ENCODE measurements at places on chromosomes 16 and 17.

DNA sequence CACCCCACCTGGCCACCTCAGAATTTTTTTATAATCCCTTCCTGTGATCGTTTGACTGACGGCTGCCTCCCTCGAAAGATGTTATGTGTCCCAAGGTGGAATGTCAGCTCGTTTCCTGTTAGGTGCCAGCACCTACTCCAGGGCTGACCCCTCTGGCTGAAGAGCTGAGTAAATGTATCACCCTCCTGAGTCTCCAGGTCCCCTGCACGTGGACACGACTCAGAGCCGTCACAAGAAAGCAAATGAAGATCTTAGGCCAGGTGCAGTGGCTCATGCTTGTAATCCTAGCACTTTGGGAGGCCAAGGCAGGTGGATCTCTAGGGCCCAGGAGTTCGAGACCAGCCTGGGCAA lies 273.2 kb downstream of the C16orf95 start:
- no peak for DNase-seq

DNA sequence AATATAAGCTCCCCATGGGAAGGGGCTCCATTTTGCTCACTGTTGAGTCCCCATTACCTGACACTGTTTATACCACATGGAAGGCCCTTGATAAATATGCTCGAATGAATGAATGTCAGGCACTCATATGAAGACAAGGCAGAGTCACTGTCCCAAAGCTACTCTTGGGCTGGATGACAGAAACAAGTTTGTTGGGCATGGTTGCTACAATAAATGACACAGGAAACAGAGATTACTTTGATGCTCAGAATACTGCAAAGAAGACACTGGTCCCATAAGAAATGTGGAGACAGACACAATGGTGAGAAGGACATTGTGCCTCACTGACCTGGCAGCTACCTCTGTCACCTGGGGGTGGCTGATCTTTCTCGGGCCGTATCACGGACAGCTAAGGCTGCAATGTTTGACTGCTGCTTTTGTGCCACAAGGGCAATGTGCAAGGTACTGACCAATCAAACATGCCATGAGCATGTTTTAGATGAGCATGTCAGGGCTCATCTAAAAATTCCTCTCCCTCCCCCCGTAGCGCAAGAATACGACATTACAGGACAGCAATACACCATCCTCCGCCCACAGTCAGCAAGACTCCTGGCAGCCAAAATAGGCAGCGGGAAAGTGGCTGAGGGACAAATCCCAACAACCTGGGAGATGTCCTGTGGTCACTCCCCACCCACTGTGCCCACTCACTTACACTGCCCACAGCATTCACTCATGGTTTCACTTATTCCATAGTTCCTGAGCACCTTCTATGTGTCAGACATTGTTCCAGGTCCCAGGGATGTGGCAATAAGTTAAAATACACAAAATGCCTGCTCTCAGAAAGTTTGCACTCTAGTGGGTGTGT lies 5.0 kb downstream of the PIK3R6 start:
- DNase-seq, result no peak

GRCh38 chr16:49738001-49738400 lies 117.9 kb downstream of the ZNF423 start:
- no peak for DNase-seq

GRCh38 chr16:10620120-10620519 lies 39.7 kb upstream of the EMP2 start:
- DNase-seq, result no peak

- no peak for DNase-seq
Observed at GRCh38 chr16:30620169-30620568, 10.0 kb upstream of the ZNF689 start.

DNA sequence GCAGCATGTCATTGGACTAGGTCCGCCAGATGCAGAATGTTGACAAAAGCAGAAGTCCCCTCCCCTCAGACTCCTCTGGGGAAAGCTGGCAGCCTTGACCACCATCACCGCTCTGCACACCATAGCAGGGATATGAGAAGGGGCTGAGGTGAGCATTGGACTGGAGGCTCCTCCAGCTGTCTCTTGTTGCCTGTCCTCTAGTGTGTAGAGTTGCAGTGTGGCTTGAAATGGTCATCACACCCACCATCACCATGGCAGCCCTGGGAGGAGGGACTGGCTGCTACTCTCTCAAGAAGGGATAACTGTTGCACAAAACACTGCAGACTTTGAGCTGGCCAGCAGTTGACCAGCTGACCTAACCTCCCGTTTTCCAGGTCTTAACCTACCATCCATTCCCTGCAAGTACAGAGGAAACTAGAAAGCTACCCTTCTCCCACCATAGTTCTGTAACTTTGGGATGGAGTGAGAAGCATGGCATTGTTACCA lies 38.3 kb downstream of the HLF start:
- DNase-seq, result no peak

- no peak for DNase-seq
Observed at GRCh38 chr17:73386561-73386960, 74.8 kb upstream of the CDC42EP4 start.

- DNase-seq, result no peak
Observed at GRCh38 chr16:68236137-68236825, 354 bp upstream of the ESRP2 start.

- DNase-seq, result peak; percentile 18
Observed at GRCh38 chr16:74813109-74813641, 38.6 kb upstream of the FA2H start.

GRCh38 chr16:46853713-46854443 lies 22.9 kb upstream of the C16orf87 start:
- DNase-seq, result peak; percentile 32

GRCh38 chr17:2435181-2435741 lies 34.4 kb upstream of the MNT start:
- no peak for DNase-seq

DNA sequence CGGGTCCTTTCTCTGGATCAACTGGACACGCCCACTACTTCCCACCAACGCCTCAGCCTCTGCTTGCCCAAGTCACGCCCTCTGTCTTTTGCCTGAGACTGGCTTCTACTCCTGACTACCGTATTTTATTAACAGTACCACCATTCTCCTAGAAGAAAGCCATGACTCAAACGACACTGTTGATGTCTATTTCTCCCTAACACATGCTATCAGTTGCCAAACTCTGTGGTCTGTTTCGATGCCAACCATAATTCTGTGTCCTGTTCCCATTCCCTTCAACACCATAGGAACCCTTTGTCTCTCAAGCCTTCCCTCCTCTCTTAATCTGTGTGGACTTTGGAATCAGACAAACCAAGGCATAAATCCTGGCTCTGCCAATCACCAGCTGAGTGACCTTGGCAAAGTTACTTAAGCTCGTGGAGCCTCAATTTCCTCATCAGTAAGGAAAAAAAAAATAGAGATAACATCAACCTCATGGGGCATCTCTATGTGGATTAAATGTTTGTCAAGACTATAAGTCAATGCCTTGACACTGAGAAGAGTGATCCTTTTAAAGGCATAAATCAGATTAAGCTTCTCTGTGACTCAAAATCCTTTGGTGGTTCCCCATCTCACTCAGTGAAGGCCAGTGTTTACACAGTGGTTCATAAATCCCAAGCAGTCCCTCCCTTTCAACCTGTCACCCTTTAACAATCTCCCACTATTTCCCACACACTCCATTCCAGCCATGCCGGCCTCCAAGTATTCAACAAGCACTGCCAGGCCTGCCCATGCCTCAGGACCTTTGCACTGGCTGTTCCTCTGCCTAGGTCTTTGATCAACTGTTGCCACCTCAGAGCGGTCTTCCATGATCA lies 45.6 kb downstream of the ERN1 start:
- no peak for DNase-seq

GRCh38 chr17:41666237-41666641 lies 22.4 kb upstream of the EIF1 start:
- no peak for DNase-seq

- no peak for DNase-seq
Observed at GRCh38 chr17:51434434-51435170, 174.3 kb downstream of the UTP18 start.

DNA sequence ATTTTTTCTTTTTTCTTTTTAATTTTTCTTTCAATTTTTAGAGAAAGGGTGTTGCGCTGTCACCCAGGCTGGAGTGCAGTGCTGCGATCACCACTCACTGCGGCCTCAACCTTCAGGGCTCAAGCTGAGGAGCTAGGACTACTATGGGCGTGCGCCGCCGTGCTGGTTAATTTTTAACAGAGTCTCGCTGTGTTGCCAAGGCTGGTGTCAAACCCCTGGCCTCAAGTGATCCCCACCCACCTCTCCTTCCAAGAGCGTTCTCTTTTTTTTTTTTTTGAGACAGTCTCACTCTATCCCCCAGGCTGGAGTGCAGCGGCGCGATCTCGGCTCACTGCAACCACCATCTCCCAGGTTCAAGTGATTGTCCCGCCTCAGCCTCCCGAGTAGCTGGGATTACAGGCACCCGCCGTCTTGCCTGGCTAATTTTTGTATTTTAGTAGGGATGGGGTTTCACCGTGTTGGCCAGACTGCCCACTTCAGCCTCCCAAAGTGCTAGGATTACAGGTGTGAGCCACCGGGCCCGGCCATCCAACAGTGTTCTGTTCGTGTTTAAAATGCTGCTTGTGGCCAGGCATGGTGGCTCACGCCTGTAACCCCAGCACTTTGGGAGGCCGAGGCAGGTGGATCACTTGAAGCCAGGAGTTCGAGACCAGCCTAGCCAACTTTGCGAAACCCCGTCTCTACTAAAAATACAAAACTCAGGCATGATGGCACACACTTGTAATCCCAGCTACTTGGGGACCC lies 14.5 kb upstream of the RPL13 start:
- no peak for DNase-seq

- DNase-seq, result no peak
Observed at GRCh38 chr17:80586846-80587228, 42.2 kb downstream of the RPTOR start.

DNA sequence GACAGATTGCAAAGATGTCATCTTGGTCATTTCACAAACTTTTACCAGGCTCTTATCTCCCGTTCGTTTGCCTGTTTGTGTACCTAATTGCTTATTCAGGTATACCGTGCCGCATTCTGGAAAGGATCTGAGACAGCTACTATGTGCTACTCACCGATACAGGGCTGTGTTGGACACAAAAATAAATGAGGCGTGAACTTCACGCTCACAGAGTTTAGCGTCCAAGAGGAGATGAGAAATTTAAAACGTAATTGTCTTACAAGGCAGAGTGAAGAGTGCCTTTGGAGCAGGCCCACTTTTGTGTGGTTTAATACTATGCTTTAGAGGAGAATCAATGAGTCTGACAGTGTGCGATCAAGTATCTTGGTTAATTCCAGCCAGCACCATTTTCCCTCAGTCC lies 26.7 kb downstream of the MAF start:
- no peak for DNase-seq

GRCh38 chr16:66373667-66374066 lies 7.2 kb downstream of the CDH5 start:
- no peak for DNase-seq

DNA sequence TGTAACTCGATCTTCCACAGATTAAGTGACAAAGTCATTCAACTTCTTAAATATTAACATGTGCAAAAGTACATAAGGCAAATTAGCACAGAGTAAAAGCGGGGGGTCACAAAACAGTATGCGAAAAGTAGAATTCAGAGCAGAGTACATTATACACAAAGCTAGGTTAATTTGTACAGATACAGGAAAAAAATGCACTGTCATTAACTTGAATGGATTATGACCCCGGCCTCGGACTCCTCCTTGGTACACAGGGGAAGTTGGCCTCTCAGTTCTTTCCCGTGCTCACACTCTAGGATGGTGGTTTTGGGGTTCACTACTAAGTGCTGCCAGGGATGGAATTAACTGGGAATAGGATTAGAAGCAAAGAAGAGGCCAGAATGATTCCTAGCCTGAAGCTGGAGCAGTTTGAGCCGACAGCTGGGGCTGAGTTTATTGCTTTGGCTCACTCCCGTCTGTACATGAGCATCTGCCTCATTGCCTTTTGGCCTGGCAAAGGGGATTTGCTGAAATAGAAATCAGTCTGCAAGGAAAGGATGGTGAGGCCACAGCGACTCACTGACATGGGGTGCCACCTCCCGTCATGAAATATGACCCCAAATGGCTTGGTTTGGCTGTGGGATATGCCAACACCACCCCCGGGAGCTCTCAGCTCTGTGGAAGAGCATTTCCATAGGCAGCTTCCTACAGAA lies 23.6 kb downstream of the NTN1 start:
- no peak for DNase-seq

GRCh38 chr16:82603784-82604411 lies 22.9 kb upstream of the CDH13 start:
- DNase-seq, result no peak

DNA sequence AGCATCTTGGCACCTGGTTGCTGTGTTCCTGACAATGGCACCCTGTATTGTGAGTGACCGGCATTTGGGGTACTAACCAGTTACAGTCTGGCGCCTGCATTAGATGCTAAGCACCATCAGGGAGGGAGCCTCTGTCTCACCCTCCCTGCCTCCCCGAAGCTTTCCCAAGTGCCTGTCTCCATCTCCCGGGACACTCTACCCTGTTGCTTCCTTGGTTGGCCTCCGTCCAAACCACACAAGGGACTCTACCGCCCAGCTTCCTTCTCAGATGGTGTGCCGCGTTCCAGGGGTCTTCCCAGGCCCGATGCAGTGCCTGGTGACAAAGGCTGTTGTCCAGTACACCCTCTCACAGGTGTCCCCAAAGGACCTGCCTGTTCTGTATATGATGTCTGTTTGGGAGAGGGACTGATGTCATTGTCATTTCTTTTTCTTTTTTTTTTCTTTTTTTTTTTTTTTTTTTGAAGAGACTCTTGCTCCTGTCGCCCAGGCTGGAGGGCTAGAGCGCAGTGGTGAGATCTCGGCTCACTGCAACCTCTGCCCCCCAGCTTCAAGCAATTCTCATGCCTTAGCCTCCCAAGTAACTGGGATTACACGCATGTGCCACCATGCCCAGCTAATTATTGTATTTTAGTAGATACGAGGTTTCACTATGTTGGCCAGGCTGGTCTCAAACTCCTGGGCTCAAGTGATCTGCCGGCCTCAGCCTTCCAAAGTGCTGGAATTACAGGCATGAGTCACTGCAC lies 6.7 kb downstream of the SNN start:
- DNase-seq, result no peak

- no peak for DNase-seq
Observed at GRCh38 chr16:51845586-51846305, 694.7 kb upstream of the SALL1 start.
